ENCODE measurements at places on chromosomes 6 and 20.

GRCh38 chr20:64228751-64229506 is 26.6 kb upstream of the PCMTD2 start:
- DNase-seq, result no peak

- DNase-seq, result no peak
These were observed 16.6 kb downstream of the CRYBG1 start for GRCh38 chr6:106377061-106377540.

GRCh38 chr20:24381886-24382285 is 87.5 kb upstream of the SYNDIG1 start:
- no peak for DNase-seq

DNA sequence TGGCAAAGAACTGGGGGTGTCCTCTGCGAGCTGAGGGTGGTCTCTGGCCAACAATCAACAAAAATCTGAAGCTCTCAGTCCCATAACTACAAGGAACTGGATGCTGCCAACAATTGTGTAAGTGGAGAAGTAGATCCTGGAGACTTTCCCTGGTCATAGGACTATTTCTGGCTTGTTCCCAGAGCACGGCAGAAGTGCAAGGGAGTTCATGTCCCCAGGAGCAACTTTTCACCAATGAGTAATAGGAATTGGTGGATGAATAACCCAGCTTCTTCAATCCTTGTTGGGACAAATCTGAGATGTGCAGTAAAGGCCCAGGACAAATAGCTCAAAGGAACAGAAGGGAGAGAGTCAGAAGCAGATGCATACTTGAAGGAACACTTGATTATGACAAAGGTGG is 95.5 kb downstream of the QRSL1 start:
- DNase-seq, result no peak

GRCh38 chr6:47810885-47811284 is 29.1 kb downstream of the OPN5 start:
- DNase-seq, result no peak

DNA sequence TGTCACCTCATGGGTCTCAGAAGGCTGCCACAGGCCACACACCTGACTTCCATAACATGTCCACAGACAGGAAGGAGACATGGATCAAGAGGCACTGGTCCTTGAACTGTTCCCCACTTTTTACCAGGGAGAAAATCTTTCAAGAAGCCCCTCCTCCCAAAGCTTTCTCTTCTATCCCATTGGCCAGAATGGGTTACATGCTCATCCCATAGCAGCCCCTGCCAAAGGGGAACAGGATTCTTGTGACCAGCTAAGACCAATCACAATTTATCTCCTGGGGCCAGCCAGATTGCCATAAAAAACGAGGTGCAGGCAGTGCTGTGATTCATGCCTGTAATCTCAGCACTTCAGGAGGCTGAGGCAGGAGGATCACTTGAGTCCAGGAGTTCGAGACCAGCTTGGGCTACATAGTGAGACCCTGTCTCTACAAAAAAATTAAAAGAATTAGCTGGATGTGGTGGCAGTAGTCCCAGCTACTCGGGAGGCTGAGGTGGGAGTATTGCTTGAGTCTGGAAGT is 59.4 kb downstream of the TMEM242 start:
- no peak for DNase-seq

- peak; percentile 88 for DNase-seq
These were observed 1.4 kb downstream of the MAPK13 start for GRCh38 chr6:36131511-36132245.

- DNase-seq, result no peak
These were observed 31.8 kb downstream of the KCNG1 start for GRCh38 chr20:50991076-50991475.

DNA sequence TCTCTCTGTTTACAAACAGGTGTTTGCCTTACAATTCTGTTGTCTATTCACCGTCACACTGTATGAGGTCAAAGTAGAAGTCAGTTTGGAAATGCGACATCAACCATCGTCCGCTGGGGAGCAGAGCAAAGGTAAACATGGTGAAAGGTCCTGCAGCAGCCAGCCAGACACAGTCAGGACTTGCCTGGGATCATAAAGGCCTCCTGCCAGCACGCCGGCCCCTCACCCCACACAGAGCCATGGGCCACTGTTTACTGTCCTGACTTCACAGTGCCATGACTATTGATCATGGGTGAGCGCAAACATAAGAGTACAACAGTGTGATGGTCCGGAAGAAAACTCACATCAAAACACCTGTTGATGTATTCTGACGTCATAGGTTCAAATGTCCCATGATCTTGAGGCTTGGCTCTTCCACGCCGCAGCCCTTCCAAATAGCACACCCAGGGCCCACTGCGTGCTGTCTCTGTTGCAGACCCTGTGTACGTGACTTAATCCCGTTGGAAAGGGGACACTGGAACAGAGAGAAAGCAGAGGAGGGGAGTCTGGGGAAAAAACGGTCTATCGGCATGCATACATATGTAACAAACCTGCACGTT is 16.9 kb upstream of the PPP1R3G start:
- no peak for DNase-seq

GRCh38 chr6:6696867-6697531 is 108.5 kb downstream of the LY86 start:
- peak; percentile 55 for DNase-seq

GRCh38 chr6:129188795-129189194 is 305.9 kb downstream of the LAMA2 start:
- DNase-seq, result no peak

- DNase-seq, result no peak
These were observed 838 bp downstream of the STMN3 start for GRCh38 chr20:63652192-63652980.

GRCh38 chr20:59018817-59019216 is 412 bp upstream of the TUBB1 start:
- no peak for DNase-seq

GRCh38 chr6:109052852-109053251 is 41.8 kb downstream of the SESN1 start:
- no peak for DNase-seq

DNA sequence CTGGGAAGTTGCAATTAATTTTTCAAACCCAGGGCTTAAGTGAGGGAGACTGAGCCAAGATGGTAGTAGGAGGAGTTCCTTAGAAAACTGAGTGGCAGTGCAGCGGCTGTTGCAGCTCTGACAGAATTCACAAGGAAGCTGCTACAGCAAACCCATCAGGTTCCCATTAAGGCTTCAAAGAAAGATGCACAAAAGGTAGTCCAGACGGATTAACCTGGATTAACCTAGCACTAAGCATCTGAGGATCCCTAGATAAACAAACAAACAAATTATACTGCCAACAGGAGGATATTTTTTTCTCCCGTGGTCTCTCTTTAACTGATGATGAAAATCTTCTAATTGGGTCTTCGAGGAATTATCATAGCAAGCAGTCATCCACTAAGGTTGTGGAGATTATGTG is 5.2 kb downstream of the TENT5A start:
- DNase-seq, result no peak

GRCh38 chr6:37759221-37760144 is 60.0 kb upstream of the ZFAND3 start:
- no peak for DNase-seq

GRCh38 chr6:158627940-158628211 is 16.7 kb downstream of the DYNLT1 start:
- DNase-seq, result no peak

DNA sequence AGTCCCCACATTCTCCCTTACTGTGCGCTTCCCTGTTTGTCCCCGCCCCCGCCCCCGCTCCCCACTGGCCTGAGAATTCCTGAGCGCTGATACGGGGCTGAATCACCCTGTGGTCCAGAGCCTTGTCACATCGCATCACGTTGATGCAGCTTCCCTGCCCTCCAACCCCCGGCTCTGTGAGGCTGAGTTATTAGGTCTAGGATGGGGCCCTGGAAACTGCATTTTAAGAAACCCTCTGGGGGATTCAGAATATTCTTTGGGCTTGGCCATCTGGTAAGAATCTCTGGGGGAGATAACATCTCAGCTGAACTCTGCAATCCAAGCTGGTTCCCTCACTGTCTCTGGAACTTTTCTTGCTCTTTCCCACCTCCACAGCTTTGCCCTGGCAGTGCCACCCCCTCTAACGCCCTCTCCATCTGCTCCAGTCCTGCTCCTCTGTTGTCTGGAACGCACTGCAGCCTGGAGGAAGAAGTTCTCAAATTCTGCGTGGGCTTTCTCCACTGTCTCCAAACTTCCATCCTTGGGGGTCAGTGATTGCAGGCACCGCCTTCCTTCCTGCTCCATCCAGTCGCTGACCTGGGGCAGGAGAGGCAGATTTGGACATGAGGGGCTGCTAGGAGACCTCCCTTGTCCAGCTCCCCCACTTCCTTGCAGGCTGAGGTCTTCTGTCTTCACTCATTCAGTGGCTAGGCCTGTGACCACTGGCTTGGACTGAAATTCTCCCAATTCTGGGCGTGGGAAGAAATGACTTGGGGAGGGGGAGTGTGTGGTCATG is 42.6 kb downstream of the KIAA1755 start:
- DNase-seq, result no peak

- DNase-seq, result no peak
These were observed 22.1 kb downstream of the SCP2D1 start for GRCh38 chr20:18835466-18836256.

GRCh38 chr6:30363459-30363858 is 18.5 kb downstream of the RPP21 start:
- no peak for DNase-seq

GRCh38 chr6:151043944-151044343 is 178.4 kb downstream of the MTHFD1L start:
- no peak for DNase-seq

DNA sequence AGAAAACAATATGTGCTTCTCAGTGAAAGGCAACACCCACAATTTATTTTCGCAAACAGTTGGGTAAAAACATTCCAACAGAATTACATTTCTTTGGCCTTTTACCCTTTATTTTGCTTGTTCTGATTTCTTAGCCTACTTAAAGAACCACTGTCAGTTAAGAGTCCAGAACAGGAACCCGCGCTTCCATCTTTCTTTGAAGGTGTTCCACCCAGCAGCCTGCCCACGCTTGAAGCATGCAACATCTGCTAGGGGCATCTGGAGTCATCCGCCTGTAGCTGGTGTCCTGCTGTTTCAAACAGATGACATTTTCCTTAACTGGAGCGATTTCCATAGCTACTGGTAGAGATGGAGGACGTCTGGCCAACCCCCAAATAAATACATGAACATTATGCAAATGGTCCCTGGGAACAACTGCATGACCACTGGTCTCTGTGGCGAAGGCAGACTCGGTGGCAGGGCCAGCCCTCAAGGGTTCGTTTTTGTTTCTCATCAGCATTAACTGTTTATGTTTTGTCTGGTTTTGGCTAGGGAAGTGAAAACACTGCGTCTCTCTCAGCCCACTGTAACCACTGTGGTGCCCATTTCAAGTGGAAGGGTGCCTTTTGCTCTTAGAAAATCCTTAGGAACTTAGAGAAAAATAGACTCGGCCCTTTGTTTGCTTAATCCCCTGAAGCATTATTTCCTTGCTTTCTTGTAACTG is 51.6 kb downstream of the LAMA4 start:
- DNase-seq, result peak; percentile 15

GRCh38 chr6:168606722-168607121 is 165.7 kb downstream of the SMOC2 start:
- DNase-seq, result no peak

- no peak for DNase-seq
These were observed 178.6 kb downstream of the BACH2 start for GRCh38 chr6:90118069-90118468.

GRCh38 chr6:167122827-167123657 is at the start of gene CCR6:
TSS of gene CCR6 (plus strand) at chr6:167123096. CDS start at chr6:167136135, 13,039 bp downstream.
- DNase-seq, result no peak

- DNase-seq, result no peak
These were observed 97.5 kb upstream of the CDYL start for GRCh38 chr6:4678506-4679300.

GRCh38 chr6:31727034-31727716 is 1.9 kb downstream of the DDAH2 start:
- peak; percentile 90 for DNase-seq

- DNase-seq, result no peak
These were observed 39.2 kb downstream of the PLAGL2 start for GRCh38 chr20:32168184-32168910.

DNA sequence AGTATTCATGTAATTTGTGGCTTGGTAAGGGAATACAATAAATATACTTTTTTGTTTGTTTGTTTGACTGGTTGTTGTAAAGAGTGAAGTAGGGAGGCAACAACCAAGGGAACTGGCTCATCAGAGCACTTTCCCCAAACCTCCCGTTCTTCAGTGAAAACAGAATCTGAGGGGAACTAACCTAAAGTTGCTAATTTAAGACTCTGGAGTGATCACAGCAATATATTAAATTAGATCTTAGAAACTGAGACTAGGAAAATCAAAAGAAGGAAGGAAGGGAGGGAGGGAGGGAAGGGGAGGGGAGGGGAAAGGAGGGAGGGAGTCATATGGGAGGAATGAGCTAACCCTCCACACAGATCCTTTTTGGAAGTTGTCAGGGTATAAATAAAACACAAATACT is 144.9 kb downstream of the SYNDIG1 start:
- DNase-seq, result no peak

GRCh38 chr6:114187563-114187962 is 155.3 kb downstream of the HS3ST5 start:
- no peak for DNase-seq

GRCh38 chr6:55958790-55959189 is 83.4 kb upstream of the BMP5 start:
- no peak for DNase-seq

DNA sequence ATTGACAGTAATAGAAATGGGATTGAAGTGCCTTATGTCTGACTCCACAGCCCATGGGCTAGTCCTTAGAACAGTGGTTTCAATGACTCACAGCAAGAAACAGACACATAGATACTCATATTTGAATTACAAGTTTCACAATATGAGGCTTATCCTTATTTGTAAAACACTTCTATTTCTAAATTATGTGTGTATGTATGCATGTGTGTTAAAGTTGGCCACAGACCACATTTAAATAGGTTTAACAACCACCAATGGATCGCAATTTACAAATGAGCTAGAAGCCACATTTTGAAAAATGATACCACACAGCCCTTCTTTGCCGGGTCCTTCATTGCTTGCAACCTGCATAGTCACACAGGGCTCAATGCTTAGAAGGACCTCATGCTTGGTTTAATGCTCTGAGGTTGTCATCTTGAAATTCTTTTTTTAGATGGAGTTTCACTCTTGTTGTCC is 157.8 kb upstream of the PREP start:
- peak; percentile 42 for DNase-seq

GRCh38 chr20:1895674-1896483 is 672 bp downstream of the SIRPA start:
- peak; percentile 44 for DNase-seq

DNA sequence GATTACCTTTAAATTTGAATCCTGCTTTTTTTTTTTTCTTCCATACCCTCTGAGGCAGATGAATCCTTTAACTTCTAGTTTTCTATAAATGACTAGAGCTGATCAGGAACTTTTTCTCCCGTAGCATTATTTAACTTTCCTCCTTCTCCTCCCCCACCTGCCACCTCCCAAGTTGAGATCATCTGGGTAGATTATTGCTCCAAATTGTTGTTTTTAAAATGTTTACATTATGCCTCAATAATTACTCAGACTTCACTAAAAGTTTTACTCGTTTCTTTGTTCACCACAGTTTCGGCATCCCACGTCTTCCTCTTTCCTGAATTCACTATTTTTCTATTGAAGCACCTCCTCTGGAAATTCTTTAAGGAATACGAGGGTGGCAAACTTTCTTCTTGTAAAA is 16.6 kb upstream of the SCUBE3 start:
- no peak for DNase-seq

GRCh38 chr6:53290537-53291510 is 57.9 kb downstream of the ELOVL5 start:
- DNase-seq, result no peak
